ENCODE measurements at places on chromosomes 11 and 22. TPM values are rescaled to one million over a fixed set of nuclear protein-coding genes. Genes with fewer than 3 reads are reported as not detected.

LRRC55 gene
- polyA plus RNA-seq, result not detected

TRIM5 gene
- polyA plus RNA-seq, result 14.0 TPM

PHOX2A gene
- not detected for polyA plus RNA-seq

SUSD2 gene
- 0.28 TPM for polyA plus RNA-seq

TREH gene
- polyA plus RNA-seq, result 0.09 TPM

POU2AF3 gene
- polyA plus RNA-seq, result not detected

A4GALT gene
- 14.8 TPM for polyA plus RNA-seq

SLC25A18 gene
- polyA plus RNA-seq, result not detected

FOLH1 gene
- polyA plus RNA-seq, result not detected

GGT1 gene
- 0.14 TPM for polyA plus RNA-seq

CCDC73 gene
- polyA plus RNA-seq, result not detected

TRPM5 gene
- polyA plus RNA-seq, result not detected

APLP2 gene
- polyA plus RNA-seq, result 377 TPM

LGALS12 gene
- polyA plus RNA-seq, result not detected

ME3 gene
- polyA plus RNA-seq, result 7.5 TPM
